ENCODE measurements at places on chromosomes 12 and 14.

DNA sequence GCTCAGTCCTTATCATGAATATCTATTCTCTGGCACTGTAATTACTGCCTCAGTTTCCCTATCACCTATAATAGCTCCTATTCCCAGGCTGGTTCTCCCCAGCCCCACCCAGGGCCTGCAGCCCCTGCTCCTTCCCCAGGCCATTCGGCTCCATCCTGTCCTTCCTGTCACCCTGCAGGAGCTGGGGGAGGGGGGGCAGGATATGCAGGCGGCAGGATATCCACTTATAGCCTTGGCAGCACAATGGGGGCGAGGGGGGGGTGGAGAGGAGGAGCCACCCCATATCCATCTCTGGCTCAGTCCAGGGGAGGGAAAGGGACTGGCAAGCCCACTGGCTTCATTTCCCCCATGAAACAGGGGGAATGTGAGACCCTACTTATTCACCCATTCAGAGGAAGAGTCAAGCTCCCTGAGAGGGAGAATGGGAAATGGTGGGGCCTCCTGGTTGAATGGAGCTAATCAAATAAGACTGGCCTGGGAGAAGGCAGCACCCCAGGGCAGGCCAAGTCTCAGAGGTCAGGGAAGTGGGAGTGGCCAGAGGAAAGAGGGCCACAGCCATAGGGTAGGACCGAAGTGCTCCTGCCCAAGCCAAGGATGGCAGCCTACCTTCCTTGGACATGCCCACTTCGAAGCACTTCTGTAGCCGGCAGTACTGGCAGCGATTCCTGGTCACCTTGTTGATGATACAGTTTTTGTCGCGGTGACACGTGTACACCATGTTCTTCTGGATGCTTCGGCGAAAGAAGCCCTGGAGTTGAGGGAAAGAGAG, 7.8 kb upstream of the ITGB7 start:
- no peak for DNase-seq

GRCh38 chr12:28742791-28743190, 406.3 kb upstream of the FAR2 start:
- no peak for DNase-seq

DNA sequence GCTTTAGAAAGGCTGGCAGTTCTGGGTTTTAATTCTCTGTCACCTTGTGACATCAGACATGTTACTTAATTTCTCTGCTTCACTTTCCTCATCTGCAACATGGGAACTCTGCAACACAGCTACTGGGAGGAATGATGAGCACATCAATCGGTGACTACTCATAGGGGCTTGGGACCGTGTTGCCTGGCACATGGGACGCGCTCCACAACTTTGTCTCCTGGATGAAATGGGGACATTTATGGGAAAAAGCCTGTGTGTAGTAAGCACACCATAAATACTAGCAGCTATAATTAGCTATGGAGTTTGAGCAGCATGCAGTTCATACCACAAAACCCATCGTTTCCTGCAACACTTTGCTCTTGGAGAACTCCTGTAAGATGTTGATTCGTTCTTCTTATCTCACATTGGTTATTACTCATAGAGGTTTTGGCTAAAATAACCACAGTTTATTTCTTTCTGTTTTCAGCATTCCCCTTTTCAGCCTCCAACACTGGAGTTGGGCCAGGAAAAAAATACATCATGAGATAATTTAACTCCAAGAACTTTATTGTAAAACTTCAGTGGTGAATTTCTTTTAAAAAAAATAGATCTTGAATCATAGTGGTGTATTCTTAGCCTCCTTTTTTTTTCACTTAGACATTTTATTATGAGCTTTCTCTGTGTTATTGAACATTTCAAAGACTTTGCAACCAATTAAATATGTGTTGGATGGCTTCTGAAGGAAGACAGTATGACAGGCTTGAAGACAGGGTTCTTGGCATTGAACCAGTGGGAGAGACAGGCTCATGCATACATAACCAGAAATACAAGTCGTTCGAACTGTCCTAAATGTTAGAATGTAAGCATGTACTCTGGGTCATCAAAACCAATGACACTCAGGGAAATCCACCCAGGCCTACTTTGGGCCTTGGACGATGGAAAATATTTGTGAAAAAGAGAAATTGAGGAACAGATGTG, 72.7 kb downstream of the RIN3 start:
- no peak for DNase-seq

DNA sequence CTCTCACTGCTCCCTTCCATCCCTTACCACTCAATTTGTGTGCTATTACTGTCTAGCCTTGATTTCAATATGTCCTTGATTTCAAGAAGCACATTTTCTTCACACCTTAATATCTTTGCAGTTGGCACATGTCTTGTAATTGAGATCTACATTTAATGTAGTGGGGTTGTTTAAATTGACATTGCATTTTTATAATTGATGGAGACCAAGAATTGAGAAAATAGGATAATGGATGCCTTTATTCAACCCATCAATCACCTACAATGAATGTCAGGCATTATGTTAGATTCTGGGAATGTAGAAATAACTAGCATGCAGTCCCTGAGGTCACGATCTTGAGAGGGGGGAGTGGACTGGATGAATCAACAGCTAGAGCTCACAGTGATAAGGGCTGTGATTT, 94.6 kb downstream of the SMOC1 start:
- no peak for DNase-seq
